ENCODE measurements at places on chromosomes 16 and 17. TPM values are rescaled to one million over a fixed set of nuclear protein-coding genes. Genes with fewer than 3 reads are reported as not detected.

Gene MED13
- total RNA-seq = 75.1 TPM

DNA sequence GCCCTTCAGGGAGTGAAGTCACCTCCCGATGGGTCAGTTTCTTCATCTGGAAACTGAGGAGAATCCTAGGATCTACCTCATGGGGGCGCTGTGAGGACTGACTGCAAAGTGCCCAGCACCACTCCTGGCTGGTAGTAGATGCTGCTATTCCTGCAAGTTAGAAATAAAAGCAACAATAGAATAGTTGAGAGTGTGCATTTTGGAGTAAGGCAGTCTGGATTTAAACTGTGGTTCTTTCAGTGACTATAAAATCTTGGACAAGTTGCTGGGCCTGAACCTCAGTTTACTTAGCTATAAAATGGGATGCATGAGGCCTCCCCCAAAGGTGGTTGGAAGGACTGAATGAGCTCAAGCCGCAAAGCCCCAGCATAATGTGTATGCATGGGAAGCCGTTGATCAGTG lies 70.6 kb downstream of the CYB5B start:
- no peaks in the 10 kb centered on the region for H3K36me3 ChIP-seq
- H3K4me3 ChIP-seq = no peak overlapping the region
- DNase-seq = no peak

Gene DPEP2
- total RNA-seq = 18.6 TPM

- H3K36me3 ChIP-seq = no peaks in the 10 kb centered on the region
- peaks cover 16% of the 10 kb centered on the region for H3K4me1 ChIP-seq
- DNase-seq = no peak
- no peaks in the 10 kb centered on the region for H3K27me3 ChIP-seq
- no peak overlapping the region for H3K27ac ChIP-seq
- H3K4me3 ChIP-seq = no peak overlapping the region
Measured at GRCh38 chr17:79932451-79933306, 93.4 kb upstream of the CBX4 start.

GRCh38 chr16:84749815-84750214 lies 50.0 kb downstream of the USP10 start:
- no peak overlapping the region for H3K4me3 ChIP-seq
- no peaks in the 10 kb centered on the region for H3K27me3 ChIP-seq
- DNase-seq = no peak
- no peak overlapping the region for H3K27ac ChIP-seq
- peaks cover 49% of the 10 kb centered on the region for H3K4me1 ChIP-seq

DNA sequence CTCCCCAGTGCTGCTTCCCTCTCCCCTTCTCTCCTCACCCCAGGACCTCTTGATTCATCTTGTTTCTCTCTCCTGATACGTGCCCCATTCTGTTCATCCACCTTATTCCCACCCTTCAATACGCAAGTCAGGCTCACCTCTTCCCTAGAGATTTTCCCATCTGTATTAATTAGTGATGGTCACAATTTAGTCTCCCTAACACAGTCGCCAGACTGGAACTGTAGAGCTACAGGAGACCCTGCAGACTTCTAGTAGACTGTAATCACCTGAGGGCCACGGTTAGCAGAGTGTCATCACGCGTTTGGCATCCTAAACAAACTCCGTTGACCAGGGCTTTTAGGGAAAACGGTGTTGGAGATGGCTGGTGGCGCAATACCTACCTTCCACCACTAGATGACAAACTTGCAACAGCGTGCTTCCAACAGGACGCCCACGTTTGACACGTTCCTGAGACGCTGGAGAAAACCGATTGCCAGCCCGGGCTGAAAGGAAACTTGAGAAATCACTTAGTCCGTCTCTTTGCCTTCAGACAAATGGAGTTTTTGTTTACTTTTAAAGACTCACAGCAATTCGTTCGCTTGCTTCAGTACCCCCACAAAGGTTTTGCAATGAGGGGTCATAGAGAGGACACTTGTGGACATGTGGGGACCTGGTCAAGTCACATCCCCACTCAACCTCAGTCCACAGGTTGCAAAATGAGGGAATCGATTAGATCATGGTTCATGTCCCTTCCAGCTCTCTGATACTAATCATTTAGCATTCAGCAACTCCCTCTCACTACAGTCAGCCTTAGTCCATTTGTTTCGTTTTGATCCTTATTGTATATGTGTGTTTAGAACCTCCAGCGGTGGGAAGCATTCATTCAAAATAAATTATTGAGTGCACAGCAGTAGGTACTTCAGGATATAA lies 20.6 kb downstream of the MYL4 start:
- peak; percentile 86 for DNase-seq
- no peaks in the 10 kb centered on the region for H3K36me3 ChIP-seq
- H3K4me1 ChIP-seq = peaks cover 42% of the 10 kb centered on the region

Gene CMTM1
- total RNA-seq = 14.0 TPM

DNA sequence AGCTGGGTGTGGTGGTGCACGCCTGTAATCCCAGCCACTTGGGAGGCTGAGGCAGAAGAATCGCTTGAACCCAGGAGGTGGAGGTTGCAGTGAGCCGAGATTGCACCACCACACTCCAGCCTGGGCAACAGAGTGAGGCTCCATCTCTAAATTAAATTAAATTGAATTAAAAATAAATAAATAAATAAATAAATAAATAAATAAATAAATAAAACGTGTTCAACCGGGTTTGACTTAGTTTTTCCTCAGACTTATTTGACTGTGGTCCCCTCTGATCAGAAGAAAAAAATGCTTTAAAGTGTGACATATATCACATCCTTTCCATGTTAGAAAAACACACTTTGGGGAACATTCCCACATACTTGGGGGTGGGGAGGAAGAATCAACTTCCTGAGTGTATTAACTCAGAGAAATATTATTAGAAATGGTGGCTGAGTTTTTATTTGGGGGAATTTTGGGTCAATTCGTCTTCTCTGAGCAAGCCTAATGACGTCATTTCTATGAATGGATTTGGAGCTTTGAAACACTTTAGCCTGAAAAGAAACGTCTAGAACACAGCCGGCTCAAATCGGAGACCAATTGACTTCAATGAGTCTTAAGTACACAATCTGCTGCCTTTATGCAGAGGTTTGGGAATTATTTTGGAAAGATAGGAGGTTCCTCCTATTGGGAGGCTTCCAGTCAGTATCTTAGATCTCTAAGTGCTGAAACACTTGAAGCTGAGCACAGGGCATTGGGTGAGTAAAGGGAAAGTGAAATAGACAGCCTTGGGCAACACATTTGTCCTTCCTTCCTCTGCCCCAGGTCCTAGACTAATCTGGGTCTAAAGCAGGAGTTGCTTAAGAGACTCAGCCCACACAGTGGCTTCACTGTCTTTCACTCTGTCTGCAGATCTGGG lies 132.6 kb downstream of the PITPNC1 start:
- no peaks in the 10 kb centered on the region for H3K4me1 ChIP-seq
- no peaks in the 10 kb centered on the region for H3K36me3 ChIP-seq
- H3K27me3 ChIP-seq = no peaks in the 10 kb centered on the region
- H3K27ac ChIP-seq = peak overlapping the region; percentile 59
- no peak for DNase-seq

DNA sequence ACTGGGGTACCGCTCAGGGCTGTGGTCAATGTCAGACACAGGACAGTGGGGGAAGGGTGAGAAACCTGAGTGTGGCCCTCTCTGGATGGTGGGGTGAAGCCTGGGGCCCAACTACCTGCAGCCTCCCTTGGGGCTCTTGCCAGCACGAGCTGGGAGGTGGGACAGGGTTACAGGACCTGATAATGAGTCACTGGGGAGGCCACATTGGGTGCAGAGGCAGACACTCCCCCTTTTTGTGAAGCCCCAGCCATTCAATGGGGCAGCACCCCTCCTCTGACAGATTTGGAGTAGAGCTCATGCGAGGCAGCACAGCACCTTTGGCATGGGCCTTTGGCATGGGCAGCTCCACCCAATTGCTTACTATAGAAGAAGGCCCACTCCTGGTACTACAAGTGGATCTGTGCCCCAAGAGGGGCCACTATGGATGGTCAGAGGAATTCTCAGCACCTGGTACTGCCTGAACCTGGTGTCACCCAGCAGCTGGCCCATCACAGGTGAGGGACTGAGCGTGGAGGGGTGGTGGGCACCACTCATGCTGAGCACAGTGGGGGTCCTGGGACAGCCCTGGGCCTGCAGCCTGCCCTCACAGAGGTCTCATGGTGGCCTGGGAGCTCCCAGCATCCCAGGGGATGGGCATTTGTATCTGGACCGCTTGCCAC lies 45.2 kb upstream of the SMPD3 start:
- no peaks in the 10 kb centered on the region for H3K36me3 ChIP-seq
- H3K4me3 ChIP-seq = no peak overlapping the region
- H3K27me3 ChIP-seq = no peaks in the 10 kb centered on the region
- H3K4me1 ChIP-seq = no peaks in the 10 kb centered on the region
